PC-9 (cell line): ENCODE measurements at places on chromosomes 1 and 21. TPM values are rescaled to one million over a fixed set of nuclear protein-coding genes. Genes with fewer than 3 reads are reported as not detected.

USH2A gene
- total RNA-seq: not detected in 2 replicates

HCRTR1 gene
- not detected in 2 replicates for total RNA-seq

GUK1 gene
- 239 and 278 TPM in 2 replicates for total RNA-seq

FALEC gene
- total RNA-seq: 0.94 and 2.1 TPM in 2 replicates

ODR4 gene
- 13.7 and 19.6 TPM in 2 replicates for total RNA-seq

RPE65 gene
- total RNA-seq: not detected in 2 replicates

C8A gene
- total RNA-seq: not detected in 2 replicates

OVAAL gene
- not detected in 2 replicates for total RNA-seq

CENPF gene
- total RNA-seq: 102 and 156 TPM in 2 replicates

CADM3 gene
- total RNA-seq: not detected in 2 replicates

EXTL1 gene
- total RNA-seq: 0.13 and 0.63 TPM in 2 replicates

HTR6 gene
- not detected in 2 replicates for total RNA-seq

TLCD4 gene
- total RNA-seq: 11.2 TPM in 2 replicates

OR2L13 gene
- total RNA-seq: not detected in 2 replicates

BARHL2 gene
- not detected in 2 replicates for total RNA-seq
